ENCODE measurements at places on chromosomes 5 and 9.

GRCh38 chr9:121362813-121363621 lies 7.0 kb downstream of the STOM start:
- no peak for DNase-seq

DNA sequence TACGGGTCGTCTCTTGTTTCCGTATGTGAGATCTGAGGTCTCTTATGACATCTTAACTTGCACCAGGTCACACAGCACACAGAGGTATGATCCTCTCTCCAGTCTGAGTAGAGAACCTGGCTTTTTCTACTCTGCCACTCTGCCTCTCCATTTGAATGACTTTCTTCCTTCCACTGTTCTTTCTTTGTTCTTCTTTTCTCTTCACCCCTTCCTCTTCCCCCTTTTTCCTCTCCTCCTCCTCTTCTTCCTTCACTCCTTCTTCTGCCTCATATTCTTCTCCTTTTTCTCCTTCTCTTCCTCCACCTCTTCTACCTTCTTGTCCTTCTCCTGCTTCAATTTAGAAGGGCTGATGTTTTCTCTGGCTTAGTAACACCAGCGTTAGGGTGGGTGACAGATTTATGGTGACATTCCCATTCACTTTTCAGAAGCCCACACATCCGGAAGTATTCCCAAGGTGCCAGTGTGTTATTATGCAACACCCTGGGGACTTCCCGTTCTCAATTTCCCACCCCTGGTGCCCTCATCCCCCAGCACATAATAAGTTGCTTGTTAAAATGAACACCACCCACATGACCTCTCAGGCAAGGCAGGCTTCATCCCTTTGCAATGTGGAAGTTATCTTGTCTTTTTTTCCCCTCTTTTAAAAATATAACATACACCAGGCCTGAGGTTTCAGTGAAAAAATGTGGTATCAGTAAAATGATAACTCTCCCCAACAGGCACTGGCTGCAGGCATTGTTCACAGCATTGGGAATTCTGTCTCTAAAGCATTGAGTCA lies 122.0 kb downstream of the PAPPA start:
- no peak for DNase-seq

DNA sequence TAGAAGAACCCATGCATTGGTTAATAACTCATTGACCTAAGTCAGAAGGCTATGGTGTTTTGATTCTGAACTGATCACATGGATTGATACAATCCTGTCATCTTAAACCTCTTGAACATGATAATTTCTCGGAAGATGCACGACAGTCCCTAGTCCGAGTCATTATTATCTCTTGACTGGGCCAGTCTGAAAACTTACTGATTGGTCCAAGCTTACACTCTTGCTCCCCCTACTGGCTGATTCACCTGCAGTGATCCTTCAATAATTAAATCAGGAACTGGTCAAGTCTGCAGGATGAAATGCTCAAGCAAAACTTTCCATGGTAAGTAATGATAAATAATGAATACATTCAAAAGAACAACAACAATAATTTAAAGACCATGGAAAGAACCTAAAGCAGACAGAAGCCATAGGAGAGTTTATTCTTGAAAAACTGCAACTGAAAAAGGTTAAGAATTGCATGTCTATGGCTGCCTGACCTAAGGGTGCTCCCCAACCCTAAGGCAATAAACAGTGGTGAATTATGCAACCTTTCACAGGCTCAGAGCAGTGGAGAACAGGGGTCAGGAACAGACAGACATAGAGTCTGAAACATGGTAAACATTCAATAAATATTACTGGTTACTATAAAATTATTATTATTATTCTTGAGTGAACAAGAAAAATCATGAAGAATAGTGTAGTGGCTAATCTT lies 79.3 kb downstream of the BRINP1 start:
- DNase-seq: no peak

GRCh38 chr5:29930316-29930715 lies 1263.2 kb upstream of the CDH6 start:
- DNase-seq: no peak

DNA sequence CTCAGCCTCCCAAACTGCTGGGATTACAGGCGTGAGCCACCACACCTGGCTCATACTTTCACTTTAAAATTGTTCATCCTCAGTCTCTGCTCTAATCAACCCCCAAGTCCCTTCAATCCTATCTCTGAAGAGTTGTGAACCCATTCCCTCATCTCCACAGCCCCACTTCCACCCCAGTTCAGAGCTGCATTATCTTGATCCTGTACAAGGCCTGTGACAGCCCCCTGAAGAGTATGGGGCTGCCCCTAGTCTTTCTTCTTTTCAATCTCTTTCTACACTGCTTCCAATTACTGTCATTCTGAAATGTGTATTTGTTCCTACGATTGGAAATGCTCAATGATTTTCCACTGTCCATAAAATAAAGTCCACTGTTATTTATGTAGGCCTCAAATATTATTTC lies 588.3 kb downstream of the RAB3C start:
- no peak for DNase-seq

GRCh38 chr5:1245905-1246576 lies 20.9 kb downstream of the SLC6A18 start:
- DNase-seq: no peak

DNA sequence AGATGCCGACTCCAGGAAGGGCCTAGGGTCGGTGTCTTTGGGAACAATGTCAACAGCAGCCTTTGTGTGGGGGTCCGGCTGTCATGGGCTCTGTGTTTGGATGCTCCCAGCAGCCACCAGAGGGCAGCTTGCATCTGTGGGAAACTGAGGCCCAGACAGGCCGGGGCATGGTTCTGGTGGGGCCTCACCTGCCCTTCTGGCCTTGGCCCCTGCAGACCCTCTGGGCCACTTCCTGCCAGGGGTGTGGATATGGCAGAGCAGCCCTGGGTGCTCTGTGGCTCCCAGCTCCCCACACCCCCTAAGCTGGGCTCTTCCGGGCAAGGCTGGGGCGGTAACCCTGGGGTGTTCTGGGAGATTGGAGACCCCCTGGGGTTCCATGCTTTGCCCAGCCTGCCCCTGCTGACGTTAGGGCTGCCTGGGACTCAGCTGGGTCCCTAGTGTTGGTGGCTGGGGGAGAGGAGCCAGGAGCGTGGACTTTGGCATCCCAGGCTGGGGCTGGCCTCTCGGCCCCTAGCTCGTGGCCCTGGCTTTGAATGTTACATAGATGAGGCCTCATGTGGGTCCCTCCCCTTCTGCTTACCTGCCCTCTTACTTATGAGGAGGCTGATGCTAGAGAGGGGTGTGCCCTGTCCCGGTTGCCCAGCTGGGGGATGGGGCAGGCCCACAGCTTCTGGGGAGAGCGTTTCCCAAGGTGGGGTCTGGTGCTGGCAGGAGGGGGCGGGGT lies 38.3 kb downstream of the RXRA start:
- no peak for DNase-seq

DNA sequence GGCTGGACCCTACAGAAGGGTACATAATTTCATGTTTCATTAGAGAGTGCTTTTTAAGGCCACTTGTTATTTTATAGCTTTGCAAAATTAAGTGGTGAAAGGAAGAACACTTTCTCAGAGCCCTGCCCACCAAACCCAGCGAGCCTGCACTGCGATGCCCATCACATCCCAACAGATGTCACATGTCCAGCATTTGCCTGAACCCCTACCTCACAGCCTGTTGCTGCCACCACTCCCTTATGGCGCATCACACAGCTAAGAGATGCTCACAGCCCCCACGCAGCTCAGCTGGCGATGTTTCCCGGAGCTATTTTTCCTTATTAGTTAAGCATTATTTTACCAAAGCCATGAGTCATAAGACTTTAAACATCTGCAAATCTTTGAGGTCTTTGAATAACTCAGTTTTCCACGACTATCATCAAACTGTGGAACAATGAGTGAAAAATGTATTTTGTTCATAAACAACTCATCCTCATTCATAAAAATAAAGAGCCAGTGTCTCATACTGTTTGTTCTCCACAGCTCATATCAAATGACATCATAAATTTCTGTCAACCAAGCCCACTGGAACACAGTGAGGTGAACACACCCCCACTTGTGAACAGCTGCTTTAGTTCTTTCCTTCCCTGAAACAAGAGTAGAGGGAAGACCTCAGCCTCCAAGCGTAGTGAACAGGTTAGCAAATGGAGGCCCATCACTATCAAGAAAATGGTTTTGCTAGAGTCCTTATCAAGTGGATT lies 104.9 kb downstream of the SYK start:
- no peak for DNase-seq

All from DMS79 (cell line).